ENCODE measurements at places on chromosomes 13 and 19.

DNA sequence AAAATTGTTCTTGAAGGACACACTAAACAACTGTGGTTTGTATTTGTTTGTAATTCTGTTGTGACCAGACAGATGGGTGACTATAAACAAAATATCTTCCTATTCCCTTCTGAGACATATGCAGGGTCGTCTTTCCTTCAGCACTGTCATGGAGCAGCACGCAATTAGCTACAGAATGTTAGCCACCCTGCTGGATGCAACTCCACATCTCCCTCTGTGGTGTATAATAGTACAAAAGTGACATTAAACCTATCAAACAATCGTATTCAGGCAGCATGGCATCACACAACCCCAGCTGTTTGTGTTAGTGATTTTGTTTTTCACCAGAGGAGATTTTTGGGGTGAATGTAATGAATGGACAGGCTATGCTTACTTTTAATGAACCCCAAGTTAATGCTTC is 146.2 kb downstream of the GPC6 start:
- DNase-seq: no peak

GRCh38 chr19:53958823-53959757 is 3.6 kb upstream of the CACNG8 start:
- DNase-seq: no peak

DNA sequence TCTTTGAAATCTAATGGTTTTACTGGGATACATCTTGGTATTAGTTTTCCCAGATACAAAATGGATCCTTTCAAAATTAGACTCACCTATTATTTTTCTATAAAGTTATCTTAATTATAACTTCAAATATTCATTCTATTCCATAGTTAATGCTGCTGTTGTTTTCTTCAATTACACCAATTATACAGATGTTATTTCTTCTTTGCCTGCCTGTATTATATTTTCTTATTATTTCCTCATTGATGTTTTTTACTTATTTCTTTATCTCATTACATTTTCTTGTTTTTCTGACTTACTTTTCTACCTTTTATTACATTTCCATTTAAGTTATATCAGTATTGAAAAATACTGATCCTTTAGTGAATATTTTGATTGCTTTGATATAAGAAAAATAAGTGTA is 40.9 kb downstream of the SPACA7 start:
- DNase-seq: no peak

- no peak for DNase-seq
Measured at GRCh38 chr19:1086613-1087012, 8.6 kb downstream of the POLR2E start.

GRCh38 chr13:61040181-61040580 is 375.5 kb downstream of the PCDH20 start:
- no peak for DNase-seq

GRCh38 chr19:50933640-50934039 is 19.2 kb downstream of the KLK5 start:
- DNase-seq: no peak

DNA sequence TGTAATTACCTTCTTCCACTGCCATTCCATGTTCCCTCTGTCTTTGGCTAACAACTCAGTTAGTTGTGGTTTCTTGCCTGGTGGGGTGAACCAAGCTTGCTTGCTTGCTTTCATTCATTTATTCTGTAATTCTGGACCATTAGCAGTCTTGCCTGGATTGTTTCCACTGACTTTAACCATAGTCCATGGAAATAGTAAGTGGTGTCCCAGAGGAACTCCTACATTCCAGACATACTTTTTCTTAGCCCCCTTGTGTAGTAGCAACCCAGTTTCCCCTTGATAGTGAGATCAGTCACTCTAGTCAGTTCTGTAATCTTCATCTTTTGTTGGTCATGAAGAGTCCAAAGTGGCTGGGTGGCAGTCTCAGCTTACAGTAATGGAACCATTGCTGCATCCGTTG is 23.2 kb downstream of the PDS5B start:
- no peak for DNase-seq
